ENCODE measurements at places on chromosomes 7 and 10. TPM values are rescaled to one million over a fixed set of nuclear protein-coding genes. Genes with fewer than 3 reads are reported as not detected.

Gene KCNIP2
- 2.2 TPM for total RNA-seq

Gene PON1
- not detected for total RNA-seq

Gene SFTPA1
- total RNA-seq = not detected

Gene ANK3
- total RNA-seq = 4.3 TPM

Gene SPDYE2B
- not detected for total RNA-seq

Gene CYP2C19
- not detected for total RNA-seq

Gene COL17A1
- total RNA-seq = 0.34 TPM

Gene SOSTDC1
- total RNA-seq = not detected

Gene BMPER
- total RNA-seq = not detected

Data from melanocyte of skin (primary cell).